Psoas muscle (tissue), 8 donors: ENCODE measurements at places on chromosomes 4 and X. TPM values are rescaled to one million over a fixed set of nuclear protein-coding genes. Genes with fewer than 3 reads are reported as not detected.

The HMX1 gene
- total RNA-seq, result not detected

DNA sequence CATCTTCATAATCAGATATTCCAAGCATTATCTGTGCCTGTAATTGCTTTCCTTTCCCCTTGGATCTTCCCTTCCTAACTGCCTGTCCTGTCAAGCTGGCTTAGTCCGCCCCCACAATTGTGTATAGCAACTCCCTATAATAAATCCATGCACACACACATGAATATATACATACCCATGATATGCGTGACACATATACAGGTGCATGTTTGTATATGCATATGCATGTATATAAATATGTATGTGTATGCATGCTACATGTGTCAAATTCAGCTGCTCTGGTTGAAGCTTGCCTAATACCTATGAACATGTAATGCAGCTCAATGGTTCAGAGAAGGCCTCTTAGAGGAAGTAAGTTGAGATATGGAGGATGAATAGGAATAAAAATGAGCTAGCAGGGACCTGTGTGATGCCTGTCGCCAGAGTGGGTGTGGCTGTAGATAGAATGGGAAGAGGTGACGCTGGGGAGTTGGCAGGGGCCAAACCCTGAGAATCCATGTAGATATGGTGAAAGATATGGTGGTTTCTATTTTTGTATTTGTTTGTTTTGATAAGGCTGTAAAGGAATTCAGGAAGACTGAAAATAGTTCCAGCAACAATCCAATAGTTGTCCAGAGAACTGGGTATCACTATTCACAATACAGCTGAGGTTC lies 595.0 kb upstream of the BOD1L1 start:
- no peak for DNase-seq

- no peak for DNase-seq
Measured at GRCh38 chr4:168694667-168695066, 197.8 kb downstream of the PALLD start.

DNA sequence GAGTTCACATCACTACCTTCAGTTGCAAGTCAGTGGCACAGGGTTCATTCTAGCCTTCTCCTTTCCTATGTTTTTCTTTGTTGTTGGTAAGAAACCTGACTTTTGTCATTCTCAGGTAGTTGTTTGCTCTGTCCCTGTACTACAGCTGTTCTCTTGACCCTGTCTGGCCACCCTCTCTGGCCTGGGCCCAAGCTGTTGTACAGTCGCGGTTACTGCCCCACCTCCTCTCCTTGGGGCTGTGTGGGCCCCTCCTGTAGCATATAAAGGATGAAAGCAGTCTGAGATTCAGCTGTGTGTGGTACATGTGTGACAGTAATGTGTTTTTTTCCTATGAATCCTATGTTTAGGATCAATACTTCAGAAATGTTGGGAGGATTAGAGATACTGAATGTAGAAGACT lies 12.5 kb downstream of the MOB1B start:
- no peak for DNase-seq

DNA sequence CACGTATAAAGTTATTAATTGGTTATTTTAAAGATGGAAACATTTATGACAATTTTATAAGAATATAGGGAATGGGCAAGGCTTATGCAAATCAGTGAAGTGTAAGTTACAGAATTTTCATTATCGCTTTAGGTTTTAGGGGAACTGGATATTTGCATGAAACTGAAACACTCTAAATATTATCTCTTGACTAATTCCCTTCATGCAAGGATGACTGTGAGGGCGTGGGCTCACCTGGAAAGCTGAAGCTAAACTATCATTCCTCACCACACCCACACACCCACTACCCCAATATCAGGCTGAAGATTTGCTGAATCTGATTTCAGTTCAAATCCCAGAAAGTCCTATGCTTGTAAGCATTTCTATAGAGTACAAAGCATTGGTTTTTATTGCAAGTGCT lies 81.7 kb upstream of the ARHGAP24 start:
- no peak for DNase-seq

GRCh38 chr4:48129307-48130014 lies 4.6 kb downstream of the TXK start:
- DNase-seq, result no peak
